ENCODE measurements at places on chromosomes 2 and 18.

DNA sequence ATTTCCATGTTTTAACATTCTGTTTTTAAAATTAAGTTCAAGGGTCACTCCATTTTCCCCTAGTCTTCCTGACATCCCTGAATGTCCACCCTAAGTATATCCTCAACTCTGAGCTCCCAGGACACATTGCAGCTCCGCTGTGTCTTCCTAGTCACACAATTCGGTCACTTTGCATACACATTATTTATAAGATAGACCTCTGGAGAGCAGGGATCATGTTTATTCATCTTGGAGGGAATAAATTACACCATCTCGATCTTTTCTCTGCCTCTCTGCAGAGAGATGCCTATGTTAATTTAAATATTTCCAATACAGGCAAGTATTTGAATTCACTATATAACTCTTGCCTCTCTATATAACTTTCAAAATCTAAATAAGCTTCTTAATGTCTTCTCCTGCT is 166.2 kb downstream of the SLC39A10 start:
- no peak for DNase-seq

GRCh38 chr2:181890271-181890670 is 1.3 kb upstream of the ITPRID2 start:
- DNase-seq, result no peak

GRCh38 chr2:70420740-70421139 is 118.9 kb upstream of the FAM136A start:
- DNase-seq, result no peak

- DNase-seq, result peak; percentile 25
These were observed 8.6 kb upstream of the HAAO start for GRCh38 chr2:42800981-42801380.

All from inflammatory macrophage (primary cell).